ENCODE measurements at places on chromosomes 1 and 21. TPM values are rescaled to one million over a fixed set of nuclear protein-coding genes. Genes with fewer than 3 reads are reported as not detected.

GRCh38 chr1:200090252-200091159, 63.0 kb downstream of the NR5A2 start:
- DNase-seq, result no peak

GRCh38 chr1:151641229-151641628, 29.4 kb downstream of the SNX27 start:
- no peak for DNase-seq

Gene CELA2B
- total RNA-seq, result not detected

Gene KLF17
- total RNA-seq, result 0.52 TPM

Data from upper lobe of right lung (tissue), 1 donor.